ENCODE measurements at places on chromosomes 4 and X. TPM values are rescaled to one million over a fixed set of nuclear protein-coding genes. Genes with fewer than 3 reads are reported as not detected.

GRCh38 chrX:136130931-136131833 is 16.2 kb upstream of the FHL1 start:
- H3K4me3 ChIP-seq: no peak overlapping the region
- H3K27me3 ChIP-seq: no peaks in the 10 kb centered on the region
- peaks cover 1% of the 10 kb centered on the region for H3K36me3 ChIP-seq
- peak; percentile 60 for DNase-seq
- H3K27ac ChIP-seq: peak overlapping the region; percentile 74

- peaks cover 32% of the 10 kb centered on the region for H3K4me1 ChIP-seq
- H3K4me3 ChIP-seq: peak within 1 kb of the TSS; percentile 95
- H3K27ac ChIP-seq: peak within 1 kb of the TSS; percentile 98
Measured at GRCh38 chrX:2690856-2691542, at the start of gene CD99. Gene CD99, plus strand, starts transcription at chrX:2691295. Its CDS starts 66 bp downstream, at chrX:2691361.

The EGFL6 gene
- total RNA-seq: 2.2 TPM

DNA sequence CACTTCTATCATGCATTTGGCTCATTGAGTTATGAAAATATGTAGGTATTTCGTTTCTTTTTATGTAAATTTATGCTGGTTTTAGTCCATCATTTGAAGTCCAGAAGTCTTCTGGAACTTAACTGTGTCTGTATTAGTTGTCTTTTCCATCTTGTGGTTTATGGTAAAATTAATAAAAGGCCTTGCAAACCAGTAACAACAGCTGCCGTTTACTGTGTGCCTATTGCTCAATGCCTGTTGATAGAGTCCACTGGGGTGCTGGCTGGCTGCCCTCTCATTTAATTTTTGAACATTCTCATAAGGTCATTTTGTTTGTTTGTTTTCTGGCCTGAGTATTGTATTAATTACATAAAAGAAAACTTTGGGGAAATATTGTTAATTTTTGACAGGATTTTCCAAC is 98.0 kb downstream of the NAA11 start:
- no peak overlapping the region for H3K4me3 ChIP-seq
- no peaks in the 10 kb centered on the region for H3K36me3 ChIP-seq
- H3K27ac ChIP-seq: no peak overlapping the region
- no peak for DNase-seq
- H3K27me3 ChIP-seq: no peaks in the 10 kb centered on the region

All from activated CD4-positive, alpha-beta T cell treated with anti-CD3 and anti-CD28 coated beads, Interleukin-2, amount 10 ng/mL, durations not matched to agents 24 days and 14 days (primary cell).